ENCODE measurements at places on chromosomes 16 and 17. TPM values are rescaled to one million over a fixed set of nuclear protein-coding genes. Genes with fewer than 3 reads are reported as not detected.

DNA sequence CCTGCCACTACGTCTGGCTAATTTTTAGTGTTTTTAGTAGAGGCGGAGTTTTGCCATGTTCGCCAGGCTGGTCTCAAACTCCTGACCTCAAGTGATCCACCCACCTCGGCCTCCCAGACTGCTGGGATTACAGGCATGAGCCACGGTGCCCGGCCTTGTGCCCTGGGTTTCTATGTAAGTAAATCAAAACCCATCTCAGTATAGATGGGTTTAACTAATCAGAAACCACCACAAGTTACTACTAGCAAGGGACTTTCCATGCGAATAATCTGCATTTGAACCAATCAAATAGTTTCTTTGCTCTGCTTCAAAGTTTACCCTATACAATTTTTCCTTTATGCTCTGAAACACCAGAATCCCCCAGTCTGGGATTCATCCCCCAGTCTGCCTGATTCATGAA, 16.5 kb upstream of the EIF1 start:
- DNase-seq, result no peak

The MYH13 gene
- total RNA-seq, result not detected

The TRPV2 gene
- 0.28 TPM for total RNA-seq

The KRTAP9-8 gene
- total RNA-seq, result not detected

DNA sequence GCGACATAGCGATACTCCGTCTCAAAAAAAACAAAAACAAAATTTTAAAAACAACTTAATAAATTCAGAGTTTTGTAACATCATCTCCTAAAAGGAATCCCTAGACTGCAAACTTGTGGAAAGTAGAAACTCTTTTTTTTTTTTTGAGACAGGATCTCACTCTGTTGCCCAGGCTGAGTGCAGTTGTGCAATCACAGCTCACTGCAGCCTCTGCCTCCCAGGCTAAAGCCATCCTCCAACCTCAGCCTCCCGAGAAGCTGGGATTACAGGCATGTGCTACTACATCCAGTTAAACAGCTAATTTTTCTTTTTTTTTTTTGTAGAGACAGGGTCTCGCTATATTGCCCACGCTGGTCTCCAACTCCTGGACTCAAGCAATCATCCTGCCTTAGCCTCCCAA, 19.7 kb downstream of the EZH1 start:
- no peak for DNase-seq

The METRN gene
- total RNA-seq, result 20.0 TPM

GRCh38 chr17:59693582-59693981, 13.6 kb downstream of the PTRH2 start:
- no peak for DNase-seq

DNA sequence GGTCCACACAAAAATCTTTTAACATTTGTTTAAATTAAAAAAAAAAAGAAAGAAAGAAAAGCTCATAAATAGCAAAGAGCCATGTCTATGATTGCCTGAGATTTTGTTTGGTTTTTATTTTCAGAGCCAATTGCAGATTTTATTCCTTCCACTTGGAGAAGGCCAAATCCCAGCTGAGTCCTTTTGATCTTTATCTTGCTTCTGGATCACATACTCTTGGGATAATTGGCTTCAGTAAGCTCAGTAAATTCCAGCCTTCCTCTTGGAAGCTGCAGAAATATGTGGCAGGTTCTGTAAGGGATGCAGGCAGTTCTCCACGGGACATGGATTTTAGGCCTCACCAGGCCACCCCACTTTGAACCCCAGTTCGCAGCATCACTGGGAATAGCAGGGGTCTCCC, 63.3 kb upstream of the TMC5 start:
- peak; percentile 5 for DNase-seq

The TIMM22 gene
- total RNA-seq, result 20.6 TPM

Measured in Caco-2 (cell line).